ENCODE measurements at places on chromosomes 7 and 10.

DNA sequence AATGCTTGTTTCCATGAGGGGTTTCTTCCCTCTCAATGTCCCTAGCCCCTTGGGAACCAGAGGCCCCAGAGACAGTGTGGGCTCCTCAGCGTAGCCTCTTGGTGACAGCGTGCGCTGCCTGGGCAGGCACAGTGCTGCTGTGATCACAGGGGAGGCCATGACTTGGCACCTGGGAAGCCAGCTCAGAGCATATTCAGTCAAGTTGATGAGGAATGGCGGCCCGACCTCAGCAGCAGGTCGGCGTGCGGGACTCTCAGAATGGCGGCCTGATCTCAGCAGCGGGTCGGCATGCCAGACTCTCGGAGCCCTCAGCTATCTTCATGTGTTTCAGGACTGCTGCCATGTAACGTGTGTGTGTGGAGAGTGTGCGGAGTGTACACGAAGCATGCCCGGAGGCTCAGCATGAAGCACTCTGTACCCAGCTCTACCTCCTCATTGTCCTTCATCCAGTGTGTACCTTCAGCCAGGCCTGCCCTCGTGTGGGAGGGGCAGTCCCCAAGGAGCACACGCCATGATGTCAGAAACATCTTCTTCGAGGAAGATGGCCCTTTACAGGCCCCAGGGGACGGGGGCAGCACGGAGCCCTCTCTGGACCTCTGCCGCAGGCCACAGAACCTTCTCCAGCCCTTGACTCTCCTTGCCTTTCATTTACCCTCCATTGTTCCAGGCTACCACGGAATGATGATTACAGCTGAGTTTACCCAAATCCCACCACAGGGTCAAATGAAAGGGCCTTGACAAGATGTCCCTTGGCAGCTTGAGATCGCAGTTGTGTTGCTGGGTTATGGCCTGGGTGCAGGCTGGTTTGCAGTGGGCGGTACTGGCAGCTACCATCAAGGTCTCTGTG is 130.4 kb downstream of the SMURF1 start:
- DNase-seq = no peak

- no peak for DNase-seq
Observed at GRCh38 chr7:89728481-89728880, 425.8 kb upstream of the STEAP1 start.

DNA sequence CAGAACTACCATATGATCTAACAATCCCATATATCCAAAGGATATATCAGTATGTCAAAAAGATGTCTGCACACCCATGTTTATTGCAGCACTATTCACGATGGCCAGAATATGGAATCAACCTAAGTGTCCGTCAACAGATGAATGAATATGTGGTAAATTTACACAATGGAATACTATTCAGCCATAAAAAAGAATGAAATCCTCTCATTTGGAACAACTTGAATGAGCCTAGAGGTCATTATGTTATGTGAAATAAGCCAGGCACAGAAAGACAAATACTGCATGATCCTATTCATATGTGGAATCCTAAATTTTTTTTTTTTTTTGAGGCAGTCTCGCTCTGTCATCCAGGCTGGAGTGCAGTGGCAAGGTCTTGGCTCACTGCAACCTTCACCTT is 6.3 kb upstream of the CFAP70 start:
- DNase-seq = no peak

- DNase-seq = no peak
Observed at GRCh38 chr10:119378737-119379067, 163.8 kb downstream of the RGS10 start.

DNA sequence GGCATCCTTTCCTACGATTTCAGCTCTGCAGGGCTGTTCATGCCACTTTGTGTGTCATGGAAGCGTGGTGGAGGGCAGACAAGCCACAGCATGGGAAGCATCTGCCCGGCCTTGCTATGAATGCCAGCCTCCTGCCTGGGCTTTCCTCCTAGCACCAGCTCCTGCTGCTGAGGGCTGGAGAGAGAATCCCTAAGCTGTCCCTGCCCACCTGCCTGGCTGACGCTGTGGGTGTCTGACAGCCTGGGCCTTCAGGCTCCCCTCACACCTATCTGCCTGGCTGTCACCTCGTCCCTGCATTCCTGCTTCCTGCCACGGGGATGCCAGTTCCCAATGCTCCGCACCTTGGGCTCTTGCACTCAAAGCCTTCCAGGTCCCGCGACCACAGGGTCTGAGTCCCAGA is 606.5 kb upstream of the MGMT start:
- DNase-seq = no peak

All from COLO829 (cell line).